ENCODE measurements at places on chromosomes 12 and 14.

DNA sequence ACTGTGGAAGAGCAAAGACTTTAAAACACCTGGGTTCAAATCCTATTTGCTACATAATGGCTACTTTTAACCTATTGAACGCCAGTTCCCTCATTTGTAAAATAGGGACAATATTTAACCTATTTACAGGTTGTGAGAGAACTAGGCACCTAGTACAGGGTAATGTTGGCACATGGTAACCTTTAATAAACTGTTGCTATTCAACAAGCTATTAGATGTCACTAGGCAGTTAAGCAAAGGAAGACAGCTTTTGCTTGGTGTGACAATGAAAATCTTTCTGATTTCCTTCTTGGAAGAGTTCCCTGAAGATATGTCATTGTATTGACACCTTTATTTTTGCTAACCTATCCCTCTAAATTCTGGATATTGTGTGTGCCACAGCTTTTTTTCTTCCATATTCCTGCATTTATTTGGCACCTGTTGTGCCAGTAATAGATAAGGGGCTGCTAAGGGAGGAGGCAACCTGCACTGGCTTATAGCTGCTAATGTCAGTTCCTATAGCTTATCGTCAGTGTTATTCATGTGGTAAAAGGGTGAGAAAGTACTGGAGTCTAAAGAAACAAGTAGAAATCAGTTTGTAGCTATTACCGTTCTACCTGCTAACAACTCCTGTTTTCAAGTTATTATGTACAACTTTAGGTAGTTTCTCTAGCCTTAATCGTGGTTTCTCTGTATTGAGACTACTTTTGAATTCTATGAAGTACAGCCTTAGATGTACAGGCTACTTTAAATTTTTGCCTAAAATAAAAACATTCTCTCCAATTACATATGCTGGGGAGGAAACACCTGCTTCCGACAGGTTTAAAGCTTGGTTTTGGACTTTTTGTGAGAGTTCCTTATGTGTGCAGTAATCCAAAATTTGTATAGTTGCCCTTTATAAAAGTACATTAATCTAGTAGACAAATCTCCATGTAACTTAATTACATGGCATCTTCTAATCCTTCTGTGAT is 24.3 kb downstream of the HIF1A start:
- no peak for DNase-seq

- no peak for DNase-seq
Measured at GRCh38 chr12:54370171-54370730, 6.0 kb upstream of the GPR84 start.

DNA sequence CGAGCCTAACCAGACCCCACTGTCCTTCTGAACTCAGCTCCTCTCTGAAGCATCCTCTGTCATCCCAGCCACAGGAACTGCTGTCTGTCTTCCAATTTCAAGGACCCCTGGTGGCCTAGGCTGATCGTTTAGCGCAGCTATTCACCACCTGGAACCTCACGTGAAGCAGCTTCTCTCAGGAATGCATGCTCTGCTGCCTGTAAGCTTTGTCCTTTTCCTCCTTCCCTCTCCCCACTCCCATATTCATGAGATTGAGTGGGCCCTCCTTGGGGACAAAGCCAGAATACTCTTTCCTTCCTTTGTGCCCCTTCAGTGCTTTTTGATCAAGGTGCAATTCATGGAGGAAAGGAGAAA is 17.2 kb downstream of the DPF3 start:
- no peak for DNase-seq

DNA sequence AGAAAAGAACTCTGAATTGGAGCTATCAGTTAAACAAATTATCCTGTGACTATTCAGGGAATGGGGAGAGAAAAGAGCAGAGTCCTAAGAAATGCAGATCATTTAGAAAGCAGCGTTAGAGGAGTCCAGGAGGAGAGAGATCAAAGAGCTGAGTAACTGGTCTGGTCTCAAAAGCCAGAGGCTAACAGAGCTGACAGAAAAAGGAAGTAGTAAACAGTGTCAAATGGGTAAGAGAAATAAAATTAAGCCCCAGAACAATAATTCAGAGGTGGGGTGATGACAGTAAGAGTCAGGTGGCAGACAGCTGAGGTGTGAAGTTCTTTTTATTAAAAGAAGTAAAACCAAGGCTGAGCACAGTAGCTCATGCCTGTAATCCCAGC is 19.3 kb downstream of the GXYLT1 start:
- no peak for DNase-seq

GRCh38 chr14:33475623-33476022 is 475.3 kb downstream of the EGLN3 start:
- no peak for DNase-seq

DNA sequence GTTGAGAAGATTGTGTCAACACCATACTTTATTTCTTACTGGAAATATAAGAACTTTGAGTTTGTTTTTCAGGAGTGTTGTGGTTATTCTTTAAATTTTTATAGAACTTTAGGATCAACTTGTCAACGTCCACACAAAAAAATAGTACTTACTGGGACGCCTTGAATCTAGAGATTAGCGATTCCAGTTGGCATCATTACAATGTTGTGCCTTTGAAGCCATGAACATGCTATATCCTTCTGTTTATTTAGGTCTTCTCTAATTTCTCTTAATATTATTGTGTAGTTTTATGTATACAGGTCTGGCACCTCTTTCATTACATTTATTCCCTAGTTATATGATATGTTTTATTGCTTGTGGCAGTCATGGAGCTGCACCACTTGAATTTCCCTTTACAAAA is 320.8 kb upstream of the CCDC196 start:
- no peak for DNase-seq

DNA sequence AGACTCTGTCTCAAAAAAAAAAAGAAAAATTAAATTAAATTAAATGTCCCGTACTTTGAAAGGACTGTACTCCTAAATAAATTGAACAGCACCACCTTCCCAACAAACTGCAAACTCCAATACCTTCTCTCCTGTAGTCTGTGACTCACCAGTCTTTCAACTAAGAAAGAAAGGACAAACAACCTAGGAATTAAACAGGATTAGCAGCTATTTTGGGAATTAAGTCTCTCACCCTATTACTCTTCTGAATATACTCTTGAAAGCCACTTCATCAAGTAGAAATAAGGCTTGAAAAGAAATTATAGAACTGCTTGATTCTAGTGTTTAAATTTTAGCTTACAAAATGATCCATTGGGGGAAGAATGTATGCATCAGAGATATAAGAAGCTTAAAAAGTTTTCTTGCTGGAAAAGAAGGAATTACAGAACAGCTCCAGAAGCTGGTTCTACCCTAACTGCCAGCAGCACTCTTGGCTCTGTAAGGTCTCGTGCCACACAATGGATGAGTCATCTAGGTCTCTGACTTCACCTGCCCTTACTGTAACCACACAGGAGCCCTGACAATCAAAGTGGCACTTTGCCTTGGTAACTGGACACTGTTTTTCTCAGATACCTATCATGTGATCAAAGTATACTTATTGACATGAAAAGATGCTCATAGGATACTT is 57.0 kb upstream of the CERS5 start:
- DNase-seq: no peak

DNA sequence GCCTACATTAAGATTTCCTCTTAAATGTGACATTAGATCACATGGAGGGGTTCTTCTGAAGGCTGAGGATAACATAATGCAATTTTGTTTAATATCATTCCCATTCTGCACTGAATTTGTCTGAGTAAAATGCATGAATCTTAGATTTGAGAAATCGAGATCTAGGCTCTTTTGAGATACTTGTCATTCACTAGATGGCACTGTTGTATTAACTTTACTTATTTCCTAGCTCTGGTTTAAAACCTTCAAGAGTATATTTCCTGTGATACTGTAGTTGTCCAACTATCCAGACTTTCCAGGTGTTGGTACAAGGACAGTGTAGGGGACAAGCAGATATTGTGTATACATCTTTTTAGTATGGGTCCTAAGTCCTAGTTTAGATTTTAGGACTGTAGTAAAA is 91.7 kb upstream of the SEL1L start:
- DNase-seq: no peak

DNA sequence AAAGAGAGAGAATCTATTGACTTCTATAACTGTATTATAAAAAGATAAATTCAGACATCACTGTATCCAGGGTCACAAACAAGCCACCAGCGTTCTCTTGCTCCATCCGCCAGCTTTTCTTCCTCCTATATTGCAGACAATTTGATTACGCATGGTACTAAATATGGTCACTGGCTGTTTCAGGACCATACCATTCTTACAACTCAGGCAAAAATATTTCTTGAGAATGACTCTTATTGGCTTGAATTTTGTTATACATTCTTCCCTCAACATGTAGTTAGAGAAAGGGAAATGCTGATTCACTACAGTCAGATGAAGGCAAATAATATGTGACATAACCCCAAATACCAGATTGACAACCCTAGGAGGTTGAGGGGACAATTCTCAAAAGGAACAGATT is 101.3 kb downstream of the SLC6A15 start:
- no peak for DNase-seq

Measured in GOT3 (cell line).